ENCODE measurements at places on chromosomes 1 and 21.
A peak's percentile ranks its signal among the peaks of the same experiment; 100 is the strongest.

- no peak for DNase-seq
Measured at GRCh38 chr1:160149716-160150115, 1.7 kb upstream of the ATP1A4 start.

GRCh38 chr1:9860887-9861286, 37.1 kb upstream of the CLSTN1 start:
- no peak for DNase-seq

- DNase-seq = no peak
Measured at GRCh38 chr1:45051005-45051772, 39.1 kb downstream of the UROD start.

- no peak for DNase-seq
Measured at GRCh38 chr1:78068681-78069283, 23.0 kb downstream of the GIPC2 start.

GRCh38 chr1:163213626-163214025, 10.9 kb upstream of the RGS5 start:
- DNase-seq = no peak

DNA sequence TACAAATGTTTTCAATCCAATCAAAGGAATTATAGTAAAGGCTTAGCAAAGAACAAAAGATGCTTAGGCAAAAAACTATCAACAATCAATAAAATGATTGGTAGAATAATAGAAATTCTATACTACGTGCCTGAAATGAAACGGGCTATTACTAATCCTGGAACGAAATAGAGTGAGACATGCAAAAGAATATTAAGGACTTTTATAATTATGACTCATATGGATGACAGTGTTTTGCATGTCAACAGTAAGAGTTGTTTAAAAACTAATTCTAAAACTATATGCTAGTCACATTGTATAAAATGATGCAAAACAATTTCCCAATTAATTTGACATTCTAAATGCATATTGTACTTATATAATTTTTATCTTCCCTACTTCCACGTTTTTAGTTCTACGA, 35.6 kb downstream of the LRRIQ3 start:
- no peak for DNase-seq

GRCh38 chr1:47655521-47656300, 217.9 kb downstream of the FOXD2 start:
- DNase-seq = no peak

DNA sequence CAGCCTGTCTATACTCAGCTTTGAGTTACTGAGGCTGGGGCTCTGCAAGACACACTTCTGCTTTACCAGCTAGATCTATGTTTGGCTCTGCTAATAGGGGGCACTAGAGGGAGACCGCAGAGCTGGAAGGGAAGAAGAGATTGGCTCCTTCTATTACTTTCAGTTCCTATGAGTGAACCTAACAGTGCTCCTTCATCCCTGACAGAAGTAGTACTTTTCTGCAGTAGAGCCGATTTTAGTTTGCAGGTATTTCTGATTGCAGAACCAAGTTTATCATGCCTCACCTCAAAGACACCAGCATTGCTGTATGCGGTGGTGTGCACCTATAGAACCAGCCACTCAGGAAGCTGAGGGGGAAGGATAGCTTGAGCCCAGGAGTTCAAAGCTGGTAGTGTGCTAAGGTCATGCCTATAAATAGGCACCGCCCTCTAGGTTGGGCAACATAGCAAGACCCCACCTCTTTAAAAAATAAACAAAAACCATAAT, 5.7 kb upstream of the ZDHHC18 start:
- no peak for DNase-seq

GRCh38 chr1:33393524-33393923, 37.4 kb downstream of the PHC2 start:
- no peak for DNase-seq

GRCh38 chr1:216682752-216683151, 40.5 kb downstream of the ESRRG start:
- no peak for DNase-seq

DNA sequence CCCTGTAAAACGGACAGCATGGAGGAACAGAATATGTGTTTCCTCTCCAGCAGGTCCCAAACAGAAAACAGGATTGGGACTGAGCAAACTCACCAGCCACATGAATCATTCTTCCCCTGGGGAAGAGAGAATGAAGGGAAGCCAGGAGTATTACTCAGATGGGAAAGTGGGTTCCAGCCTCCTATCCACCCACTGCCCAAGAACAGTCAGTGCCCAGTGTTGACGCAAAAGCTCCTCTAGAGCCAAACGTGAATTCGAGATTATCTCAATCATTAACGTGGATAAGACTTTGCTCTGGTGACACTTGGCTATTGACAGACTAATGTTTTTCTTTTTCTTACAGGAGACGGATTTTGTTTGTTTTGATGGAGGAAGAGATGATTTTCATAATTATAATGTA, 9.3 kb downstream of the MIA3 start:
- no peak for DNase-seq

GRCh38 chr1:43619314-43619790, 30.6 kb upstream of the KDM4A start:
- no peak for DNase-seq

DNA sequence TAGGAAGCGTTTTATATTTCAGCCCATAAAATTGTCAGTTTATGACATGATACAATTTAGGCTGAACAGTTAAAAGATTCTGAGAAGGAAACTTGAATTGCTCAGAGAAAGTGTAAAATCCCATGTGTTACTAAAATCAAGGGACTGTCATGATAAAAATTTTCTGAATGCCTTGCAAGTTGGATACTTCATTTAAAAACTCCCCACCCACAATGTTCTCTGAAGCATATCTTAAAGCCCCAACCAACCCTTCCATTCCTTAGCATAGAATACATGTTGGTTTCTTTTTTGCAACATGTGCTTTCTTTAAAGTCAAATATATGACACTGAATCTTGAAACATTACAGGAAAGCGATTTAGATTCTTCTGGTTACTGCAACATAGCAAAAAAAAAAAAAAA, 97.4 kb downstream of the MRPL39 start:
- no peak for DNase-seq

- DNase-seq = peak; percentile 22
Measured at GRCh38 chr1:230641346-230641745, 935 bp upstream of the COG2 start.

- no peak for DNase-seq
Measured at GRCh38 chr1:244022311-244022710, 28.8 kb upstream of the ZBTB18 start.

- no peak for DNase-seq
Measured at GRCh38 chr1:151809290-151809984, 4.2 kb upstream of the LINGO4 start.

GRCh38 chr1:184218458-184219075, 167.0 kb downstream of the TSEN15 start:
- no peak for DNase-seq

GRCh38 chr1:206713070-206713469, 28.4 kb downstream of the MAPKAPK2 start:
- DNase-seq = no peak

DNA sequence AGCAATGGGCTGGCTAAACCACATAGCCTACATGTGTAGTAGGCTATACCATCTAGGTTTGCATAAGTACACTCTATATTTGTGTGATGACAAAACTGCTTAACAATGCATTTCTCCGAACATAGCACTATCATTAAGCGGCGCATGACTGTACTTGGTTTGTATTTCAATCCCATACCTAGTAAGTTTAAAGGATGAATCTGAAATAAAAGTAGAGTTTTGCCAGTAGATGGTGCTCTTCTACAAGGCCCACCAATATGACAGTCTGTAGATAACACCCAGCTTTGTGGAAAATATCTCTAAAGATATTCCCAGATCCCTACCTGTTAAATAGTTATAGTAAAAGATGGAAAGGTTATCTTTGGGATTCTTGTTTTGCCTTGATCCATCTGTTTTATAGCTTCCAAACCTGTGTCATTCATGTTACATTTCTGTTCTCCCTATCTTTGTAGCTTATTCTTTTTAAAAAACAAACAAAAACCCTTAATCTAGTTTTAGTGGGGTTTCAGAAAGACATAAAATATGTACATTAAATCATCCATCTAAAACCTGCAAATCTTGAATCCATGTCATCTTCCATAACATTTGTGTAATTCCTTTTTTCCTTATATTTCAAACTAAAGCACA, 33.9 kb upstream of the ASPM start:
- peak; percentile 50 for DNase-seq

DNA sequence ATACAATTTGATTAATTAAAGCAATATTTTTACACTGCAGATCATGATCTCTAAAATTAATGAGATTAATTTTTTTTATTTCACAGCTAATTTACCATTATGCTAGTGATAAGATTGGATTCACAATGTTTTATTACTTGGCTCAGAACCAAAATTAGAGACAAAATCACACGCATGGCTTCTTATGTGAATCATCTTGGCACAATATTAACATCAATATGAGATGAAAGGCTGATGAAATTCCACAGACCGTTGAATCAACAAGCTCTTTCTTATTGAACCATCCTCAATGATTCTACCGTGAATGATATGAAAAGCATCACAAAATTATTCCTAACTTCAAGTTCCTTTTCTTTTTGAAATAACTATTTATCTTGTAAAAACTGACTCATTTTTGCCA, 544.9 kb downstream of the KCNT2 start:
- peak; percentile 13 for DNase-seq

- no peak for DNase-seq
Measured at GRCh38 chr1:51058858-51059257, 43.2 kb upstream of the C1orf185 start.

DNA sequence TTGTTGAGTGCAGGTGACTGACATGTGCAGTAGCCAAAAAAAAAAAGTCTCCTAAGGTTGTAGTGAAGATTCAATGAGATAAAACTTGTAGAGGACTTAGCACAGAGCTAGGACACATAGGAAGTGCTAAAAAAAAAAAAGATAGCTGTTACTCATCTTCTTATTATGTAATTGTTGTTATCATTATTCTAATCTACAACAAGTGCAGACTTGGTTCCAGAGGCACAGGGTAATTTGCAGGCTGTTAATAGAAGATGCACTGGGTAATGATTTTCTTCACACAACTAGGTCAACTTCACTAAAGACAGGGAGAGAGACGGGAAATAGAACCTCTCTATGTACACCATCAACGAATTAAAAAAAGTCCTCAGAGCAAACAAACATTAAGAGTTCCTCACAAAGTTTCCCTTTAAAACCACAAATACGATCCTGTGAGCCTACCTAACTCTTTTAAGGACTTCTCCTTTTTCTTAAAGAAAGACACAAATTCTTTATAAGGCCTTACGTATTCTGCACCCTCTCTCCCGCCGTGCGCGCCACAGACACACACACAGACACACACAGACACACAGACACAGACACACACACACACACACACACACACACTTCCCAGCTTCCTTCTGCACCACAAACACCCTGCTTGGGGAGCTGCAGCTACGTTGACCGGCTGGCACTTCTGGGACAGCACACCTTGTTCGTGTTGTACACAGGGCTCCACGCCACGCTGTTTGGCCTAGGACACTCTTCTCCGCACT, 49.8 kb upstream of the GADD45A start:
- DNase-seq = no peak

GRCh38 chr1:118918940-118919259, 69.2 kb downstream of the TBX15 start:
- no peak for DNase-seq

DNA sequence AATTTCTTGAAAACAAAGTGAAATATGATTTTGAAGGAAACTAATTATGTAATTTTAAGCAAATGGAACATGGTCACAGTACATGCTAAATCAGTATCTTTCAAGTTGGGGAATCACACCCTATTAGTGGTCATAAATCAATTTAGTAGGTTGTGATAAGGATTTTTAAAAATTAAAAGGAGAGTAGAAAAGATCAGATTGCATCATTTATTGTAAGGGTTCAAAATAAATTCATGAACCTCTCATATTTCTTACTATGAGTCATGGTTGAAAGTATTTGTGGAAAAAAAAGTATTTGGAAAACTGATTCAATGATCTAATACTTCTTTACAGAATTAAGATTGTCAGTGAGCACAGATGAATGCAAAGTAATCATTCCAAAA, 14.6 kb downstream of the ADSS2 start:
- no peak for DNase-seq

DNA sequence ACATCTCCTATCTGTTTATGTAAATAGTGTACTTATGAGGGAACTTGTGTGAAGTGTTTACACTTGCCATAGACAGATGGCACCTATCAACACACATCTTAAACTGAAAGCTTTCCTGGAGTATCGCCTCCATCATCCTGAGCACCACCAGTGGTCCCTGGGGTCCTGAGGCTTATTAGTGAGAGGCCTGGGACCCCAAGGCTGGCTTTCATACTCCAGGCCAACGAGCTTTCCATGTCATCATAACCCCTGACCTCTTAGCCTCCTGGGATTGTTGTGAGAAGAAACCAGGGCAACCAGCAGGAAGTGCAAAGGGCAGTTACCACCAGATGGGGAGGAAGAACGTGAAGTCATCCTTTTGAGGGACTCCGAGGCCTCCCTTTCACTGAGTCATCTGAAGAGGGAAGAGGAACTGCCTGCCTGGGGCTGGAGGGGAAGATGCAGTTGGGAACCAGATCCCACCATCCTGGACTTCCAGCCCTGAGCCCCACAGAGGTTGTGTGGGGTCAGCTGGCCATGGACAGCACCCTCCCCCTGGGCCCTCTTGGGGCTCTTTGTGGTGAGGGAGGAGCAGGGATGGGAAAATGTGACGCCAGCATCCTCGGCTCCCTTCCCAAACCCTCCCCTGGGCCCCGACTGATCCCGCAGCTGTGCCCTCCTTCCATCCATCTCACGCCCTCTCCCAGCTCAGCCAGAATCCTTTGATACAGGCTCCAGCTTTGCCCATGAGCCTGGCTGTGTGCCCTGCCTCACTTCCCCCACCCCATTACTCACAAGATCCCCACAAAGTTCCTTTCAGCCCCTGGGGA, 5.8 kb downstream of the INKA2 start:
- no peak for DNase-seq

DNA sequence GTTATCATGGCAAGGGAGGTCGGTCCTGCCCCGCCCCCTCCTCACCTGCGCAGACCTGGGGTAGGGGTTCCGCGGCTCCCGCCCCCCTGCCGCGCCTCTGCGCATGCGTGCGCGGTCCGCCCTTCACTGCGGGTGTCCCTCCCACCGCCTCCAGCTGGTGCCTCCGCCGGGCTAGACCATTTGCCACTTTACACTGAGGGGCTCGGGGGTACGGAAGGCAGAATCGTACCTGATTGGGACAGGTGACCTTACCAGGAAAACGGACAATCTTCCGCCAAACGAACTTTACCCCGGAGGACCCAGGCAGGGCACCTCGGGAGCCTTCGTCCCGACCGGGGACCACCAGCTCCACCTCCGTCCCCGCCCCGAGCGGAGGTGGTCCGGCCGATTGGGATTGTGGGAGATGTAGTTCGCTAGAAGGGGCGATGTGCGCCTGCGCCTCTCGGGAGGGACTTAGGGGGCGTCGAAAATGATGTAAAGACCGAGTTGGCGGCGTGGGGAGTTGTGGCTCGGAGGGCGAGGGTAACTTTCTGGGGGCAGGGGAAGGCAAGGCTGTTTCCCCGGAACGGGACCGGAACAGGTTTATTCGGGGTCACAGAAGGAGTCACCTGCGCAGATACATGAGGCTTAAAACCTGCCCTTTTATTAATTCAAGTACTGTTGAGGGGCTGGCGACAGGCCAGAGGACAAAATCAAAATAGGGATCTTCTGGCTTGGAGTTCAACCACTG, at the start of gene DNAJC28:
Gene DNAJC28, minus strand, starts transcription at position 344 of the 730 bp plus-strand sequence. CDS start 2,323 bp downstream, outside the sequence.
- peak; percentile 90 for DNase-seq

All from SW480 (cell line).